ENCODE measurements at places on chromosomes 16 and 17.
A peak's percentile ranks its signal among the peaks of the same experiment; 100 is the strongest.

DNA sequence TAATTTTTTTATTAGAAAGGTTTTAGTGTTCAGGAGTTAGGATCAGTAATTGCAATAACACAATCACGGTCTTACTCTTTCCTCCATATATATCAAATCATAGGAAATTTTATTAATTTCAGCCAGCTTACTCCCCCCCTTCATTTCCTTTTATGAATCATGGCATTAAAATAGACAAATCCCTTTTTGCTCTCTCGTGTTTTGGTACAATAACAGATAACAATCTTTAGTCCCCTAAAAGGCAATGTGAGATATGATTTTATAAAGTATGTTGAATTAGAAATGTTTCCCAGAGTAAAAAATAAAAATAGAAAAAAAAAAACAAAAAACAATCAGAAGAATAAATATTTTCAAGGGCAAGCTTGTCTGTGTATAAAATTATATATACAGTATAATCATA, 42.6 kb upstream of the RHOT1 start:
- no peak for DNase-seq

DNA sequence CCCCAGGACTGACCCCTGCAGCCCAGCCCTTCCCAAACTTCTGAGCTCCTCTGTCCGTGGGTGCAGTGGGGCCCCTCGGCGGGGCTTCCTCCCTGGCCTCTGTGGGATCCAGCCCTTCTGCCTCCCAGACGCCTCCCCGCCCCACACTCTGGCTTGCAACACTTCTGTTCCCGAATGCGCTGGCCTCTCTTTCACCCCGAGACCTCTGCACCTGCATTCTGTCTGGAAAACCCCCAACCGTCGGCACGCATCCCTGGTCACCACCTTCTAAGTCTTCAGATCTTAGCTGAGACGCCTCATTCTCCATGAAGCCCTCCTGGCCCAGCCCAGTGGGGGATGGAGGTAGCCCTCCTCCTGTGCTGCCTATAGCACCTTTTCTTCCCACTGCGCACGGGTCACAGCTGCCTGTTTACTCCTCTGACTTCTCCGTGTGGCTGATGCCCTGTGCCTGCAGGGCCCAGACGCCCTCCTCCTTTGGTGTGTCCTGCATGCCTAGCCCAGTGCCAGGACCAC, 26.4 kb downstream of the TMEM235 start:
- no peak for DNase-seq

DNA sequence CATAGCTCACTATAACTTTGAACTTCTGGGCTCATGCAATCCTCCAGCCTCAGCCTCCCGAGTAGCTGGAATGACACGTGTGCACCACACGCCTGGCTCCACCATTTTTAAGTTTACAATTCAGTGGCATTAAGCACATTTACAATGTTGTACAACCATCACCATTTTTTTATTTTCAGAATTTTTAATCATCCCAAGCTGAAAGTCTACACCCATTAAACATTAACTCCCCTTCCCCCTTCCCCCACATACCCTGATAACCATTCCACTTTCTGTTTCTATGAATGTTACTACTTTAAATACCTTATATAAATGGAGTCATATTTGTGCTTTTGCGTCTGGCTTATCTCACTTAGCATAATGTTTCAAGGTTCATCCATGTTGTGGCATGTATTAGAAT, 18.0 kb downstream of the NETO2 start:
- DNase-seq = no peak

- no peak for DNase-seq
Observed at GRCh38 chr17:38536661-38537060, 69.1 kb downstream of the SRCIN1 start.

- no peak for DNase-seq
Observed at GRCh38 chr17:36643086-36643685, 41.8 kb downstream of the MRM1 start.

- DNase-seq = no peak
Observed at GRCh38 chr16:88553739-88554138, 16.5 kb upstream of the ZC3H18 start.

DNA sequence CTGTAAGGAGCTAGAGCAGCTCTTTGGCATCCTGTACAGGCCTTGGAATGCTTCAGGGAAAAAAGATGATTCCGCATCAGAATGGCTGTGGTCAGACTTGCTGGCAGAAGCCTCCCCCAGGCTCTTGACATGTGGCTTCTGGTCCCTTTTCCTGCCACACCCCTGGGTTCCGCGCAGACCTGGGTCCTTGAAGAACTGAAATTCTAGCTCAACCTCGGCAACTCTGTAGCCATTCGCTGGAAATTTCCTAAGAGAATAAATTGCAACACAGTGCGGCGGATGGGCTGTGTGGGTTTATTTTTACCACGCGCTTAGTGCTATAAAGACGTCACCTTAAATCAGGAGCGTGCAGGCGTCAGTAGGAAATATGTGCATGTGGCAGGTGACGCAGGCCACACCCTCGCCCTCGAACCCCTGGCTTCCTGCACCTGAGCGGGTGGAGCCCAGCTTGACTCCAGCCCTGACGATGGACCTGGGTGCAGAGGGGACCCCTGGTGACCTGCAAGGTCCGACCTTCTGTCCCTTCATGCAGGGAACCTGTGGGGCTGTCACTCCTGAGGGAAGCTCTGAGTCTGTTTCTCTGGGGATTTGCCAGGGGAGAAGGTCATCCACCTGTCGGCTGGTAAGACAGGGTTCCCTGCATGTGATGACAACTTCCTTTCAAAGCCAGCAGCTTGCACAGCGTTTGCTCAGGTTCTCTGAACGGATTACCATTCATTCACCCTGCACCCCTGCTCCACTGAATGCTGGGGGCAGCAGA, 46.3 kb downstream of the METRNL start:
- no peak for DNase-seq

DNA sequence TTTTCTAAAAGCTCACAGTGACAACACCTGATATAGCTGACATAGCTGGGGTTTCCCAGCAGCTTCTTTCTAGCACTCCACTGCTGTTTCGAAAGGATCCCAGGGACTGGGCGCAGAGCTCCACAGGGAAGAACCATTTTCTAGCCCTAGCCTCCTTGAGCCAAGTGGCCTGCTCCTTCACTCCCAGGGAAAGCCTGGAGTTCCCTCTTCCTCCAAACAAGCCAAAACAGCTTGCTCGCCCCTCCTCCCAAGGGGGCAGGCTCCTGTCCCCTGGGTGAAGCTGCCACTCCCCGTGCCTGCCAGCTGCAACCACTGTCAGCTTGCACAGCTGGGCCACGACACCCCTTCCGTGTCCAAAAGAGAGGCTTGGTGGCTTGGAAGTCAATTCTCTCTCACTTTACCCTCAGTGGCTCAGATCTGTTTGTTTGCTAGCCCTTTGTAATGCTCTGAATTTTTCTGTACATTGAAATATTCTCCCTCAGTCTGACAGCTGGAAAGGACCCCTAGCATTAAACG, 59.8 kb downstream of the CYTH1 start:
- DNase-seq = no peak

DNA sequence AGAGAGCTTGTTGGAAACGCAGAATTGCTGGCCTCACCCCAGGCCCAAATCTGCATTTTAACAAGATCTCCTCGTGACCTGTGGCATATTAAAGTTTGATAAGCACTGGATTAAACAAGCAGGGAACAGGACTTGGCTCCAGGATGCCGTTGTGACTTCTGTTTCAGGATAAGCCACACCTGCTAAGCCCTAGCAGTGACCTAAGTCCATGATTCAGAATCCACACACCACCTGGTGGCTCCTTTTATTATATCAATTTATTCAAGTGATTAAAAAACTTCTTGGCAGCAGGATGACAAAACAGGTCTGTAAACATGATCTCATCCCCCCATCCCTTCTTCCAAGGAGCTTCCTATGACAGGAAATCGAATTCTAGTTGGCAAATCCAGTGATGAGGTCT, 9.1 kb downstream of the NAGPA start:
- no peak for DNase-seq

GRCh38 chr17:50051606-50052005, 4.3 kb upstream of the ITGA3 start:
- DNase-seq = no peak

DNA sequence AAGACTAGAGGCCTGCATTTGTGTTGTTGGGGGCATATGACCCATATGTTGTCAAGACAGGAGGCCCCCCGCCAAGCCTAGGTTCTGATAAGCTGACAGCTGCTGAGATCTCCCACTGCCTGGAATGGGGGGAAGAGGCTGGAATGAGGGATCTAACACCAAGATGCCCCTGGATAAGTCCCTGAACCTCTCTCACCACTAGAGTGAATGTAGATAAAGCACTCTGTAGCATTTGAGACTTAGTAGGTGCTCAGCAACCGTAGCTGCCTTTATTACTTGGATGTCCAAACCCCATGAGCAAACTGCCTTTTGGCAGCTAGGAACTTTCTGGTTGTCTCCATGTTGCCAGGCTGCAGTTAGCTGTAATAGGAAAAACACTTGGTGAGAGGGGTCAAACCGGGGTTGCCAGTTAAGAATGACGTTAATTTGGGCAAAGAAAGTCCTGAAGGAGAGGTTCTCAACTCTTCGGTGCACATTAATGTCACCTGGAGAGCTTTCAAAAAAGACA, 4.4 kb upstream of the RASL10B start:
- DNase-seq = no peak

DNA sequence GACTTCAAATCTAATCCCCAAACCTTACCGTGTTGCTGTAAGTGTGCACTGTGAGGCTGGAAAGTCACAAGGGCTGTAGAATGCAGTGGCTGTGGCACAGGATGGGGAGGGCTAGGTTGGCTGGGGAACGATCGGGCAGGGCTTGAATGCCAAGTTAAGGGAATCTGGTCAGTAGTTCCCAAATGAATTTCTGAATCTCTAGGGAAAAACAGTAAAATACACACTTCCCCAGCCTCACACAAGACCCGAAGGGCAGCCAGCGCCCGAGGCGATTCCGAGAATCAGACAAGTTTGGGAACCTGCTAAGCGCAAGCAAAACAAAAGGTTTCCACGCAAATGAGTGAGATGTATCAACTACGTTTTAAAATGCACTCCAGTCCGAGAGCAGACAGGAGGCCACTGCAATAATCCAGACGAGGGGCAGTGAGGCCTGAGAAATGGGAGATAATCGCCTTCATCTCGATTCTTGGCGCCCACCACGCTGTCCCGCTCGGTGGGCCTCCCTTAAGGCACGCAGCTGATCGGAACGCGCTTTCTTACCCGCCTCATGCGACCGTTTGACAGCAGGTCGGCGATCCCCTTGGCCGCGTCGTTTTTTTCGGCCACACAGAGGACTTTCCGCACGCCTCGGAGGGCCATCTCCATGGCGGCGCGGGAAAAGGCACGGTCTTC, 599 bp downstream of the TOP3A start:
- peak; percentile 7 for DNase-seq

DNA sequence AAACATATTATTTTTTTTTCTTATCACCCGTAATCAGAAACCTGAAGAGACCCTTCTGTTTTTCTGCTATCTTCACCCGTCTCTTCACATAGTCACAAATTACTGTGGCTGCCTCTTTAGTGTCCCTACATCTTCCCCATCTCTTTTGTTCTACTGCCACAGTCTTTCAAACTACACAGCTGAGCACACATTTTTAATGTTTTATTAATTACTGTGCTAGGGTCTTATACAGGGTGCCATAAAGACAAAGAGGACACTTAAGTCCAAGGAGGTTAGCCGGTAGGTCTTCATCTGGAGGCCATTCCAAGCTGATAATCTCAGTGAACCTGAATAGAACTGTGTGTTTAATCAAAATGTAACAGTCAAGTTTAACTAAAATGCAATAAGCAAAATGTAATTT, 20.7 kb downstream of the CNTNAP4 start:
- DNase-seq = no peak
